NCI-H1694 (cell line): ENCODE measurements at places on chromosomes 5 and 9.

DNA sequence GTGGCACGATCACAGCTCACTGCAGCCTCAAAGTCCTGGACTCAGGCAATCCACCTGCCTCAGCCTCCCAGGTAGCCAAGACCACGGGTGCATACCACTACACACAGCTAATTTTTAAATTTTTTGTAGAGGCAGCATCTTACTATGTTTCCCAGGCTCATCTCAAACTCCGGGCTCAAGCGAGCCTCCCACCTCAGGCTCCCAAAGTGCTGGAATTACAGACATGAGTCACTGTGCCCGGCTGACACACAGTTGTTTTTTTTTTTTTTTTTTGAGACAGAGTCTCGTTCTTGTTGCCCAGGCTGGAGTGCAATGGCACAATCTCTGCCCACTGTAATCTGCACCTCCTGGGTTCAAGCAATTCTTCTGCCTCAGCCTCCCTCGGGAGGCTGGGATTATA lies 70.1 kb upstream of the CNOT6 start:
- DNase-seq: no peak

- DNase-seq: peak; percentile 48
These were observed 25.2 kb upstream of the SYNPO start for GRCh38 chr5:150615141-150615699.

- DNase-seq: no peak
These were observed 112.4 kb downstream of the MEF2C start for GRCh38 chr5:88770276-88771257.

DNA sequence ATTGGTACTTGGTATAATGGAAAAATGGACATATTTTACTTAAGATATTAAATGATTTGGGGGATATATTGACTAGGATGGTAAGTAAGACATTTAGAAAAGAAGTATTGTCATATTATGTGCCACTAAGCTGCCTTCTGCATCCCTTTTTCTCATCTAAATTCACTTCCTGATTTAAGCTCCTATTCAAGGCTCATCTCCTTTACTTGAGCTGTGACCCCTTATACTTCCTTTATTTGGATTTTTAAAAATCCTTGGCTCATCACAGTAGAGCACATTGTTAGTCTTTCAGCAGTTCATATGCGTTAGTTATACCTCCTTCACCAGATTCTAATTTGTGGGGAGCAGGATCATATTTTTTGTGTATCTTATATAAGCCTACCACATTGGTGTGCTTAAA lies 6.6 kb downstream of the COMMD10 start:
- DNase-seq: no peak

DNA sequence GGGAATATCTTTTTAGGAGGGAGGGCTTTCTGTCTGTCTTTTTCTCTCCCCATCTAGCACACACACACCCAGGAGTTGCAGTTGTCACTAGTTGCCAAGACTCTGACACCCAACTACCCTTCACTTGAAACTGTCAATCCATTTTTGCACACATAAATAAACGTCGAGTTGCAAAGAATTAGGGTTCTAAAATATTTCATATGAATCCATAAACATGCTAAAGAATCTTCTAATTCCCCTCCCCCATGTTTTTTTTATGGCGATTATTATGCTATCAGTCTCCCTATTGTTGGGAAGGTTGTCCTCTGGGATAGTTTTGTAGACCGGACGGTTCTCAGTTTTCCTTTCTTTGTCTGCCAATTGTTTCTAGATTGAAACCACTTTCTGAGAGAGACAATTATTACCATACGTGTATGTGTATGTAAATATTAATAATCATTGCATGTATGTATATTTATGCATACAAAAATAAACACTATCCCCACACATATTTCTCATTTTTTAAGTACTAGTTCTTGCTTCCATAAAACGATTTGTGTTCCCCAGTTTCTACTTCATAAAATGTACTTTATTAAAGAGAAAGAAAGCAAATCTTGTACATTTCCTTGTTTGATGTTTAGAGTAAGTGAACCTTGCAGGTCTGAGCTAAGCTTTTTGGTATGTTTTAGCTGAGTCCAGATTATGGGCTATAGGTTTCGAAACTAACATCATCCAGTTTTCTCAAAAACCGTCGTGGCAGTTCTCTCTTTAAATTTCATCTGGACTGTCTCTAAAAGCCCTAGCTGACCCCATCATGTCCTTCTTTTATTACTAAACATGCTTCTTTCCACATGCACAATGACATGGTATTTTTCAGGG lies 165.0 kb upstream of the MPDZ start:
- peak; percentile 19 for DNase-seq

DNA sequence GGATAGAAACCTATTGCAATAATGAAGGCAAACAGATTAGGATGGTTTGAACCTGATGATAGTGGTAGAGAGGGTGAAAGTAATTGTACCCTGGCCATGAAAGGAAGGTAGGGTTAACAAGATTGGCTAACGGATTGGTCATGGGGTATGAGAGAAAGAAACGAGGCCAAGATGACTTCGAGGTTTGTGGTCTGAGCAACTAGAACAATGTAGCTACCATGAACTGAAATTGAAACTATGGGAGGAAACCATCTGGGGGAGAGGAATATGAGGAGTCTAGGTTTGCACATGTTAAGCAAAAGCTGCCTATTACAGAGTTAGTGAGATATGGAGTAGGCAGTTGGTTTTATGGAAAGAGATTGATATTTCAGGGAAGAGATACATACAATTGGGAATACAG lies 406.0 kb downstream of the PRELID2 start:
- no peak for DNase-seq

DNA sequence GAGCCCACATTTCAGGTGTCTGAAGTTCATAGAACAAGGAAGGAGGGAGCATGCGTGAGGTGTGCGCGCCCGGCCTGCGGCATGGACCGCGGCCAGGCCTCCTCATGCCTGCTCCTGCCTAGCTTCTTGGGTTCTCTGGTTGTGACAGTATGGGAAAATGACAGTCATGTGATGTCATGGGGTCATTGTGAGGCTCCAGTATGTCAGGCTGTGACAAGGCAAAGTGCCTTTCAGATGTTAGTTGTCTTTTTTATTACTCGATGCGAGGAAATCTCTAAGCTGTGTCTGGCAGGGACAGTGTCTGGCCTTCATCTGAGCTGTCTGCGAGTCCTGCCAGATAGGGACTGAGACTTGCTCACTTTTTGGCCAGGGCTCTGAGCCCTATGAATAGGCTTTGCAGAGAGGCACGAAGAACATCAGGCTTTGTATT lies 13.3 kb downstream of the UCK1 start:
- DNase-seq: no peak

GRCh38 chr9:107833295-107833694 lies 343.7 kb upstream of the KLF4 start:
- no peak for DNase-seq

DNA sequence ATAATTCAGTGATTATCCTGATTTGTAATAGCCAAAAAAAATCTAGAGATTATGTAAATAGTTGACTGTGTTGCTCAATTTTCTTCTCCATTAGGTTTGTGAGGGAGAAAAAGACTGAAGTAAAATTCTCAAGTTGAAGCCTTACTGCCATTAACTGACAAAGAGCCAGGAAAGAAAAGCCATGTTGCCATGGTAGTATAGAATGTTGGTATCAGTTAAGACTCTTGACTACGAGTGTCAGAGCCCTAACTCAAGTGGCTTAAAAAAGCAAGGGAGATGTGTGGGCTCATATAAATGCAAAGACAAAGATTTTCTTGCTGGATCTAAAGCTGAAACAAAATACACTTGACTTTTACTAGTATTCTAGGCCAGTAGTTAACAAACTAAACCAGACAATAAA lies 571.7 kb downstream of the KCTD16 start:
- no peak for DNase-seq

DNA sequence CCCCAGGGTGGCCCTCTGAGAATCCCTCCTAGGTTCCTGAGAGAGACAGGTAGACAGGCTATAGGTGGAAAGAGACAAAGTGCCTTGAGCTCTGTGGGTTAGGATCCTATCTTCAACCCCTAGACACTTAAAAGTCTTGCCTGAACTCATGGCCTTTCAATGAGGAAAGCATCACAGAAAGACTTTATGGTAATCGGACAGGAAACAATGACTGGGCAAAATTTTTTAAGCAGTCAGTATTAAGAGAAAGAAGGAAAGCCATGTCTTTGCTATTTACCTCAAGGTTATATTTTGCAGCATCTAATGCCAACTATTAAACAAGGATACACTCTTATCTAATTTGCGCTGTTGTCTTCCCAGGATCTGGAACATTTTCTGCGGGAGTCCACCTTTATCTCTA lies 93.2 kb downstream of the PCSK1 start:
- no peak for DNase-seq

DNA sequence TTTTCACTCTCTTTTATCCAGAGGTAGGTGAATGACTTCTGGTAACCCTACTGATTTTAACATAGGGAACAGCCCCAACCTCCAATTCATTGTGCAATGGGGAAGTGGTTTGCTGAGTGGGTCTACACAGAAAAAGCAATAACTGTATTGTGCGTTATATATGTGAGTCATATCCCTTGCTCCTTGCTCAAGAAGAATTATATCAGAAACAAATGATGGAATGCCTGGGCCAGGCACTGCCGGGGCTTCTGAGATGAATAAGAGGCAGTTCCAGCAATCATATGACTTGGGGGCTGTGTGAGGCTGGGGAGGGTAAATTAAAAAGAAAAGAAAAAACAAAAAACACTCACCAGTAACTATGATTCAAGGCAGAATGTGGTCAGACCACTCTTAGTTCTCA lies 79.2 kb upstream of the ABCA1 start:
- DNase-seq: no peak

DNA sequence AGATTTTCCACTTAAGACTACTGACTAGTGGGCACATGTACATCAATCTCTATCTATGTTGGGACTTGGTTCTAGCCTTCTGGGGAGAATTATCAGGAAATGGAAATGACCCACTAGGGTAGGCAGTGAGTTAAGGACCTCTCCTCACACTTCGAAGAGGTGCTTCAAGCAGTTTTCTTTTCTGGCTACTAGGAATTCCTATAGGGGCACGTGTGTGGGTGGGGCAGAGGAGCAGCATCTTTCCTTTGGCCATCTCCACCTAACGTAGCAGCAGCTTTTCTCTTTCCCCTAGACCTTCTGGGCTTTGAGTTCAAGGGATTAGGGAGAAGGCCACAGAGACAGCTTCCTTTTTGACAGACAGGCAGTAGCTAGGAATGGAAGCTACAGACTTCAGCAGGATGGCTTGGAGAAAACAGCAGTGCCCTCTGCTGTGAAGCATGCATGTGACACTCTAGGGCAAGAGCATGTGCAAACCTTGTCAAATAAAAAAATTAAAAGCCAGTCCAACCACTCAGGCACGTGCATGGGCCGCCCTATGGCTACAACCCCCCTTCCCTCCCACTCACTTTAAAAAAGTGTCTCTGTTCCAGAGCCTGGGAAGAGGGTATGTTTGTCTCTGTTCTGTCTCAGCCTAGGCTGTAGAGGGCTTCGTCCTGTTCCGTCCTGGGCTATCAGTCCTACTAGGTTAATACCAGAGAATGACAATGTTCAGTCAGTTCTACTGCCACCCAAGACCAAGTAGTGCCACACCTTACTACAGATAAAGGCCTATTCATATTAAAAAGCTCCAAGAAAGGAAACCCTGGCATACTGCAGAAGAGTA lies 8.7 kb upstream of the GFRA3 start:
- DNase-seq: peak; percentile 39

DNA sequence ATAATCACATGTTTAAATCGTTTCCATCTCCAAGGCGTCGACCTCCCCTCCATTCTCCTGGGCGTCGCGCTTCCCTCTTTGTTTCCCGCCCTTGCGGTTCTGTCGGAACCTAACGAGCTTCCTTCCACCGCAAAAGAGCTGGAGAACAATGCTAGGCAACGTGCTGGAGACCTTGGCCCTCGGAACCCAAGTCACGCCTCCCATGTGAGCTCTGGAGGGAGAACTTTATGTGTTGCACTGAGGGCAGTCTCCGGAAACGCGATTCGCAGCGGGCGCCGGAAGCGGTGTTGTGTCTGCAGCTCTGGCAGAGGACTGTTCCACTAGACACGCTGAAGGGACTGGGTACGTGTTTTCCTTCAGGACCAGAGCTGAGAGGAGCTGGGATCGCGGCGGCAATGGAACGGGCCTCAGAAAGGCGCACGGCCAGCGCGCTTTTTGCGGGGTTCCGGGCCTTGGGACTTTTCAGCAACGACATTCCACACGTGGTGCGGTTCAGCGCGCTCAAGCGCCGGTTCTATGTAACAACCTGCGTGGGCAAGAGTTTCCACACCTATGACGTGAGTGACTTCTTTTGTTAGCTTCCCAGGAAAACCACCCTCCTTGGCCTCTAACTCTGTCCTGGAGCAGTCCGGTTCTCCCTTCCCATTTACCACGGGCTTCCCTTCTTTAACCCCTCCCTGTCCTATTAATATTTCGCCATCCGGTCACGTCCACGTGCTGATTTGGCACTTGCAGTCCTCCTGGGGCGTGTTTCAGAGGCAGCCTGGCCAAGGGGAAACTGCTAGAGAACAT lies at the start of gene WDR36:
Gene WDR36 (plus strand): TSS at position 287 of the 792 bp plus-strand sequence. CDS start 109 bp downstream, at position 396.
- peak; percentile 88 for DNase-seq
